ENCODE measurements at places on chromosomes 1 and 21.

- DNase-seq: peak; percentile 70
Measured at GRCh38 chr1:209805875-209806760, at the start of gene IRF6. IRF6 (minus strand) TSS chr1:209806142; CDS start chr1:209801413, 4,729 bp downstream.

- DNase-seq: no peak
Measured at GRCh38 chr21:42760951-42761751, 107.7 kb downstream of the PDE9A start.

DNA sequence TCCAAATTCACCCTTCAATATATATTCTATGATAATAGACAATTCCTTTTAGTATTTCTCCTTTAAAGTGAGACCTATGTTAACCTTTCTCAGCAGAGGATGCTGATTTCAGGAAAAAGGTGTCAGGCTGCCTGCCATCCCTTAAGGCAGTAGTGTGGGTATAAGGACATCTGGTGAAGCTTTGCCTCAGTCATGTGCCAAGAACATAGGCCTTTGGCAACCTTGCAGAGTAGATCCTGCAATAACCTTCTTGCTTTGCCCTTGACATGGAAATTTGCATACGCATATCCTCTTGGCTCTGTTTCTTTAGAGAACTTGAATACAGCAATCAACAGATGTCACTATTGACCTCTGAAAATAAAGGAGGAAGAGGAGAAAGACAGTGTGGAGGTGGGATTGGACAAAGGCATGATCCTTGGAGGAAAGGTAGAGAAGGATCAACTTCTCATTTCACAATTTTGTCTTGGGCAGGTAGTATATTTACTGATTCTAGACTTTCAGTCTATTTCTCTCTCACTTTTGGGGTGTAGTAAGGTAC, 21.1 kb upstream of the ZRANB2 start:
- no peak for DNase-seq

GRCh38 chr1:174445817-174446216, 1.9 kb upstream of the GPR52 start:
- no peak for DNase-seq

- DNase-seq: no peak
Measured at GRCh38 chr1:222417264-222417663, 130.6 kb downstream of the HHIPL2 start.

DNA sequence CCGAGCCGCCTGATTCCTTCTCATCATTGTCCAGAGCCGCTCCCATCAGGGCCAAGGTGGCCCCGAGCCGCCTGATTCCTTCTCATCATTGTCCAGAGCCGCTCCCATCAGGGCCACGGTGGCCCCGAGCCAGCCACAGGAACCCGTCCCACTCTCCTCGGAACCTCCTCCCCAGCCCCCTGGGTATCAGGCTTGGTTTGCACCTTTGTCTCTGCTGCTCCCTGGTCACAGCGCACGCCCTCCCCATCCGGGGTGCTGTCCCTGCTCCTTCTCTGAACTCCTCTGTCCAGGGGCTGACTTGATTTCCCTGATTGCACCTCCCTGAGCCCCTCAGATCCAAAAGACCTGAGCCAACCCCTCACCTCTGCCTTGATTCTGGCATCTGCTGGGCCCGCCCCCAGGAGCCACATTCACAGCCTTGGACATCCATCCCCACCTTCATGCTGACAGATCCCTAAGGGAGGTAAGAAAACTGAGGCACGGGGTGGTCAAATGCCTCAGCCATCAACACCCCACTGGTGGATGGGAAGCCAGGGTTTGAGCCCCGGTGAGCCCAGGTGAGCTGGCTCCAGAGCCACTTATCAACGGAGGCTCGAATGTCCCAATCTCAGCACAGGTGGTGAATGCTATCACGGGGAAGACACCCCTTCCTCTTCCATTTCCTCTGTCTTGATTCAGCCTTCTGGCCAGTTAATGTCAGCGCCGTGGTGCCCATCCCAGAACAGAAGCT, 25.6 kb upstream of the COL18A1 start:
- DNase-seq: no peak

GRCh38 chr21:35244514-35244913, 195.4 kb upstream of the RUNX1 start:
- DNase-seq: no peak

GRCh38 chr1:42947965-42948732, 10.5 kb downstream of the SLC2A1 start:
- DNase-seq: no peak

GRCh38 chr1:198575292-198575691, 34.8 kb upstream of the ATP6V1G3 start:
- no peak for DNase-seq

DNA sequence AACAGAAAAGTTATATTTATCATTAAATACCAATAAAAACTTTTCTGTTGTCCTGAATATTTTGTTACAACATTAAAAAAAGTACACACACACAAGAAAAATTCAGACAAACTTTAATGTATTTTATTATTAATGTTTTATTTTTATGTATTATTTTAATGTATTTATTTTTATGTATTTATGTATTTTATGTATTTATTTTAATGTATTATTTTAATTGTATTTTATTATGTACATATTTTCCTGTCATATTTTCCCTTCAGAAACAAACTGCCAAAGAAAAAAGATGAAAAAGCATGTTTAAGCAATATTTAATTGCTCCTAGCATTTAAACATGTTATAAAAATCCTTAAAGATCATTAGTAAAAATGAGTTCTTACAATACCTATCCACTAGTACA, 222.1 kb downstream of the RERE start:
- DNase-seq: no peak

DNA sequence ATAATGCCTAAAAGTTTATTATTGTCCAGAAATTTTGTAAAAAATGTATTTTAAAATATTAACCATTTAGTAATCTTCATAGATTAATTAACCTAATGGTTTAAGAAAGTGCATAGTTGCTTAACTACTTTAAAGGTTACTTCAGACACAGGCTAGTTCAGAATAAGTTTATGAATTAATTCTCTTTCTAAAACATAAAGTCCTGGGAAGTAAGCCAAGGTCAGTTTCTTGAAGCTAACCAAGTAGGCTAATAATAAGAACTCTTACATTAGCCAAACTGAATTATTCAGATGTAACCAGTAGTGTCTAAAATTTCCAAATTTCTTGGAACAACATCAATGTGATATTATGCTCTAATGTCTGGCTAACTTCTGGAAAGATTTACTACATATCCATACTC, 790.4 kb downstream of the NCAM2 start:
- no peak for DNase-seq

- DNase-seq: no peak
Measured at GRCh38 chr1:116515702-116516101, 55.1 kb downstream of the CD58 start.

- peak; percentile 58 for DNase-seq
Measured at GRCh38 chr1:2556277-2556677, at the start of gene TNFRSF14. TNFRSF14 (plus strand) TSS chr1:2556371; CDS start chr1:2556665, 294 bp downstream.

DNA sequence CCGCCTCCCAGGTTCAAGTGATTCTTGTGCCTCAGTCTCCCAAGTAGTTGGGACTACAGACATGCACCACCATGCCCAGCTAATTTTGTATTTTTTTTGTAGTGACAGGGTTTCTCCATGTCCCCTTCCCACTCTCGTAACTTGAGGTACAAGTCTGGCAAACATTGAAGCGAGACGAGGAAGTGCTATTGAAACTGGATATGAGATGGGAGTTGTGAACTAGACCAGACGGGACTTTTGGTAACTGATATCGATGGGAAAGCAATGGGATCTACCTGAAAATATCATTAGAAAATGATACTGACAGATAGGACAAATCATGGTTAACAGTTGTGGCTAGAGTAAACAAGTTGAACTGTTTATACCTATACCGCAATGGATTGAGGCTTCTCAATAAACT, 95.2 kb upstream of the TRABD2B start:
- DNase-seq: no peak

DNA sequence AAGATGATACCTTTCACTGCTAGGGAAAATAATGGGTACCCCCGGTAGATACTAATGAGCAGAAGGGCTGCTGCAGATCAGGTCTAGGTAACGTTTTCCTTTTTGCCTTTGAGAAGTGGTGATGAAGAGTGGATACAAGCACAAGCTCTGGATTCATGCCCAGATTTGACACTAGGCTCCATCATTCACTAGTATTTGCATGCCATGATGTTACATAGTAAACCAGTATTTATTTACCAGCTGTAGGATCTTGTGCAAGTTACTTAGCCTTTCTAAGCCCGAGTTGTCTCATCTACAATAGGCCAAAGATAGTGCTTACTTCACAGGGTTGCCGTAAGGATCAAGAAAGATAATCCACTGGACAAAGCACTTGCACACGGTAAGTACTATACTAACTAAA, 14.2 kb downstream of the PTPN14 start:
- DNase-seq: no peak

DNA sequence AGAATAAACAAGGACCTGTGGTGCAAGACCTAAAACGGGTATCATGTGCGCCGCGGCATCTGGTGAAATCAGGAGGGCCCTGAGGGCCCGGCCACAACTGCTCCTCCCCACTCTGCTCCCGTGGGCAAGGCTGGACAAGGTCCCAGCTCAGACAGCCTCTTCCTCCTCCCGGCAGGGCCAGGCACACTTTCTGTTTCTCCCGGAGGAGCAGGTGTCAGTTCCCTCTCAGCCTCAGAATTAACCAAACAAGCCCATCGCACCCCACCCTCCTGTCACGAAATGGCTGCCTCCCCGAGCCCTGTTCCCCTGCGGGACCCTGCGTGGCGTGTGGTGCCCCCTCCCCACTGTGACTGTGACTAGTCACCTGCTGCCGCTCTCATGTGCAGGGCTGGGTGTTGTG, 15.2 kb downstream of the PTTG1IP start:
- no peak for DNase-seq

GRCh38 chr1:8002921-8003320, 23.2 kb downstream of the ERRFI1 start:
- no peak for DNase-seq

DNA sequence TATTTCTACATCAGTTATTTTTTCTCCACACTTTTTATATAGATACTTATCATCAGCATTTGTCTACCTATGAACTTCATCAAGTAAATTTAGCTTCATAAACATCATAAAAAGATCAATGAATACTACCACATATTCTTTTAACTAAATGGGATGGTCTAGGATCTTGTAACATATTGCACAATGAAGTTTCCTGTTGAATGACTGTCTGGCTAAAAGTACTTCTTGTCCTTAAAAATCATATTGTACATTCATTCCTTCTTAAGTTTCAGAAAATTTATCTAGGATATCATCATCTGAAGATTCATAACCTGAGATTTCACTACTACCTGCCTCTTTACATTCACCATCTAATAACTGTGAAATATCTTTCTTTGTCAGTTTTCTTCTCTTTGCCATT, 69.0 kb downstream of the MAGI3 start:
- DNase-seq: no peak

GRCh38 chr1:195450794-195451193, 1157.4 kb downstream of the KCNT2 start:
- DNase-seq: no peak

DNA sequence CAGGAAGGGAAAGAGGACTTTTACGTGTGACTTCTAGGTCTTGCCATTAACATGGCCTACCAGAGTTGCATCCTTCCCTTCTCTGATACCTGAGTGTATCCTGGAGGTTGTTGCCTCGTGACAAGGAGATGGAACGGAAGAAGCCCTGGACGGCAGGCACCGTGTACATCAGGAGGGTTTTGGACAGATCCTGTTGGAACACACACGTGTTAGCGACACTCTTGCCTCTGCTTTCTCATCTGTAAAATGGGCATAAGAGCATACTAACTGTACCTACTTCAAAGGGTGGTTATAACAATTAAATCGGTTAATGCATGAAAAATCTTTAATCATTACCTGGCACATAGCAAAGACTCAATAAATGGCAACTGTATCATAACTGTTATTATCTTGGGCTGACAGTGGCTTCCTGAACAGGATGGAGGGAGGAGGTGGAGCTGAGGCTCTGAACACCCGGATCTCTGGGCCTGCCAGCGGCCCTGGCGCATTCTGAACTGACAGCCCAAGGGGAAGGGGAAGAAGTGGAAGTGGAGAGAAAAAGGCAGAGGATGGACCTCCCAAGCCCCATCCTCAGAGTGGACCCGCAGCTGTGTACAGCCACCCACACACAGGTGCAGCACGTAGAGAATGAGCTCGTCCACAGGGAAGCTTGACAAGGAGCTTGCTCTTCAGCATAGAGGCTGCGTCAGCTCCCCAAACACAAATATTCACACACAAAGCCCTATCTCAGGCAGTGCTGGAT, 30.2 kb upstream of the EXOSC10 start:
- DNase-seq: no peak

DNA sequence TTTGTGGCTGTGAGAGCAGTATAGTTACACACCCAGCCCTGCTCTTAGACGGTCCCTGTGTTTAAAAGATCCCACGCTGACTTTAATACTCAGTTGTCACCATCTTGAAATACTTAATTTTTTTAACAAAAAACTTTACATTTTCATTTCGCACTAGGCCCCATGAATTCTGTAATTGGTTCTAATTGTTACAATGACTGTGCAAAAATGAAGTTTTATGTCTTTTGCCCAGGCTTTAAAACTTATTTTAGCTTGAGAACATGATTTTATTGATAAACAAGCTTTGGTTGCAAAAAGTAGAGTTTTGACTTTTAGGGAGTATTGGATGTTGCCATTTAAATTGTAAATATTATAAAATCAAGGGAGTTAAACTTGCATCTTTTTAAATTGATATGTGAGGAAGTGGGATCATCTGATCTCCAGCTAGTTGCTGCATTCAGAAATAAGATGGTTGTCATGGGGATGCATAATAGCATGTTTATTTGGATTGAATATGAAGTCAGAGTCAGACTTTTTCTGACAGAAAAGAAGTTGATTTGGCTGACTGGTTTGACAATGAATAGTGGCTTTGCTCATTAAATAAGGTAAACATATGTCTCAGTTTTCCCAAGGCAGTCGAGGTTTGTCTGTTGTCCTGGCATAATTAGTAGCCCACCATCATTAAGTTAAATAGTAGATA, 23.0 kb upstream of the CRP start:
- DNase-seq: no peak

DNA sequence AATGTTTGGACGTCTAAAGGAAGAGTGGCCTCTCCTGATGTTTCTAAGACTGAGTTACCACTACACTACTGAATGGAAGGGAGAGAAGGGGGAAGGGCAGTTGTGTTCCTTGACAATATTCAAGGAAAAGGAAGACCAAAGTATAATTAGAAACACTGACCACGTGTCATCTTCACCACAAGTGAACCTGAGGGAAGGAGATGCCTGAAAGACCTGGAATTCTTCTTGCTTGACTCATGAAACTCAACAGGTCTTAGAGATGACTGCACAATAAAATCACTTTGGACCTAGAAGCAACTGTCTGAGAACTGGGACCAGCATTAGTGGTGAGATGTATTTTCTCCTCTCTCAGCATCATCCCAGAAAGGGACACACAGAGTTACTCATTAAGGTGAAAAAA, 56.7 kb downstream of the PTPN14 start:
- no peak for DNase-seq

GRCh38 chr1:99327357-99327756, 63.1 kb downstream of the PLPPR4 start:
- no peak for DNase-seq

Measured in effector CD8-positive, alpha-beta T cell (primary cell).